ENCODE measurements at places on chromosomes 12 and 14.

GRCh38 chr14:89136587-89136986 is 280.4 kb downstream of the FOXN3 start:
- no peak for DNase-seq

DNA sequence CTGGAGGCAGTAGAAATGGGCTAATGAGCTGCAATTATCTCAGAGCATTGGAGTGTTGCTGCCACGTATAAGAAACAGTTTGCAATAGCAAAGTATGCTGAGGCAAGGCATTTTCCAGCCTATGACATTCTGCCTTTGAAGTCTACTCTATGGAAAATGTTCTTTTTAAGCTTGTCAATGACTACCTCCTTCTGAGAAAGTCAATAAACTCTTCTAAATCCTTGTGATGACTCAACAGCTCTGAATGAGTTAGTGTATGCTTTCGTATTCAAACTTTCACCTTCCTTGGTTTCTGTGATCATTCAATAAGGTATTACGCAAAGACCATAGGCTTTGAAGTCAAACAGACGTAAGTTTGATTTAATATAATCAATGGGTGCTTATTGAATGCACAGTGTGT is 111.2 kb downstream of the CAPZA3 start:
- no peak for DNase-seq

- DNase-seq, result no peak
Observed at GRCh38 chr12:20807192-20808080, 3.1 kb upstream of the SLCO1B3 start.

DNA sequence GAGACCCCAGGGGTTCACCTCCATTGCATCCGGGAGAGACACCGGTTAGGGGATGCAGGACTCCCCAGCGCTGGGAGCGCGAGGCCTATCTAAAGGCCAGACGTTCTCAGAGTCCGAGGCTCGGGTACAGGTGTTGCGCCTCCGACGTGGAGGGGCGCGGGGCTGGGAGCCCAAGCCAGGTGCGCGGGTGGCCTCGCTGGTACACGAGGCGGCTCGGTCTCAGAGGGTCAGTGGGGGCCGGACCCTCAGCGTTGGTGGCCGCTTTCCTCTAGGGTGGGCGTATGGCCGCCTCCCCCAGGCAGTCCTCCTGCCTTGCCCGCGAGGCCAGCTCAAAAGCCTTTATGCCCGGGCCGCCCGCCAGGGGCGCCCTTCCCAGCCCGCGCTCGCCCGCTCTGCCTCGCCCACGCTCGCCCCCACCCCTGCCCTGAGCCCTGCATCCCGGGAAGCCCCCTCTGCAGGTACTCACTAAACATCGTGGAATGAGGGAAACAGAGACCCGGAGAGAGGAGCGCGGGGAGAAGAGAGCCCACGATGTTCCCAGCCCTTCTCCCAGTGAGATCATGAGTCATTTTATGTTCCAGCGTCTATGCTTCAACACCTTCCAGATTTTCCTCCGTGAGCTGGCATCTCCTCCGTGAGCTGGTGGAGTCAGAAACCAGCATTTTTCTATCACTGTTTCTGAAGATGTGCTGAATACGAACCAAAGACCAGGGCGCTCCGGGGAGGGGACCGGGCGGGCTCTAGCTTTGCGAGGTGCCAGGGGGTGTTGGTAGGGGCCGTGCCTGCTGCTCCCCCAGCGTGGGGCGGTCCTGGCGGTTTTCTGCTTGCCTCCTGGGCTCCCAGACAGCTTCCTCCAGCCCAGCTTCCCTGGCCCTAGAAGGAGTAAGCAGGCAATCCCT is 73.8 kb downstream of the DIO3 start:
- no peak for DNase-seq

GRCh38 chr14:83260751-83261150 is 1727.1 kb upstream of the SEL1L start:
- no peak for DNase-seq

DNA sequence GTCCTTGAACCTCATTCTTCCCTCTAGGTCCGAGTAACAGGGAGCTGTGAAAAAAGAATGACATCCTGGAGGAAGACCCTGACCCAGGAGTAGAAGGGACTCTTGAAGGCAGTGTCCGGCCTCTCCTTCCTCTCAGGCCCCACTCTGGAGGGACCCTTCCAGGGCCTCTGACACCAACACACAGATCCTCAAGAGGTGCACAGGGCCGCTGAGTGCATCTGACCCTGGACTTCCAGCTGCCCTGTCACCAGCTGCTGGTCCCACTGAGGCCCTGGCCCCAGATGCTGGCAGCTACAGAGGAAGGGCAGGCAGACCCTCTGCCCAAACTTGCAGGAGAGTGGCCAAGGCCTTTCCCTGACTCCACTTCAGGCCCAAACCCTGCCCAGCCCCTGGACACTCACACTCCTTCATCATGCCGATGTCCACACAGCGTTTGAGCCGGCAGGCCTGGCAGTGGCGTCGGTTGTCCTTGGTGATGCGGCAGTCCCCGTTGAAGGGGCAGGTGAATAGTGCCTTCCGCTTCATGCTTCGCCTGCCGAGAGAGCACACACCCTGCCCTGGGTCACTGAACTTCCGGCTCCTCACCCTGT is 40.1 kb downstream of the VDR start:
- DNase-seq, result no peak

DNA sequence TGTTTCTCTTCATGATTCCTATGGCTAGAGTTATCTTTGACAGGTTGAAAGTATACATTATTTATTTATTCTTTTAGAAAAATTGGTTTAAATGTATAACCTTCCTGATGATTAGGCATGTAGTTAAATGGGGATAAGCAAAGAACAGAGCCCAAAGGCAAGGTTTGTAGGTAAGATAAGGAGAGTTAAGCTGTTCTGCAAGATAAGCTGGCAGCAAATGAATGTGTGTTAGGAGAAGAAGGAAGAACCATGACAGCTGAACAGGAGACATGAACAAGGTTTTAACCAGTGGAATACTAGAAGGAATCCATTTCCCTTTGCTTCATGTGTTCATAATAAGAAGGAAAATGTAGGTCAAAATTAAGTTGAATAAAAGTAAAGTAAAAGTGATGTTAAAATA is 1330.1 kb upstream of the USP15 start:
- no peak for DNase-seq

GRCh38 chr12:31321186-31321896 is 4.6 kb downstream of the SINHCAF start:
- no peak for DNase-seq

GRCh38 chr12:23887055-23887835 is 62.2 kb downstream of the SOX5 start:
- DNase-seq, result no peak

DNA sequence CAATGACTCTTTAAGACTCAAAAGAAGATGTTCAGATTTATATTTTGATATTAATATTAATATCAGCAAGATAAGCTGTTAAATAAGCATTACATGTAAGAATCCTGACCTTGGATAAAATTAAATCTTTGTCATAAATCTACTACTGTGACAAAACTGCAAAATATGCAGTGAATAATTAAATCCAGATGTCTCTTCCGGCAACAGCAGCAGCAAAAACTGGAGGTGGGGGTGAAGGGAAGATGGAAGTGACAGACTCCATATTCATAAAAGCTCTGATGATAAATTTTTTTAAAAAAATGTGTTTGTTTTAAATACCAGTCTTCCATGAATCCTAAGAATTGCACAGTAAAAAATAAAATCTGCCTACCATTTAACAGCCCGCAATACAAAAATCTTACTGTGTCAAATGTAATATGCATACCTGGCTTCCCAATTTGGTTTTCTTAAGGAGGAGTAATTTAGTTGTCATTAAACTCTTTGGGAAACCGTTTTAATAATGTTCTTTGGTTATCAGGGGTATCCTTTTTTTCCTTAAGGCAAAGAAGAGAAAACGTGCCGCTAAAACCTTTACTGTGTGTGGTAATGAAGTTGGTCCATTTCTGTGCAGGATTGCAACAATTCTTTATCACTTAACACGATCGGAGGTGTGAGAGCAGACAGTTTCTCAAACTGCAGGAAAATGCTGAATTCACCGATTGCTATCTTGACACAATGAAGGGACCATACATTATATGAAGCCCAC is 478.2 kb downstream of the DIO2 start:
- DNase-seq, result no peak

GRCh38 chr12:104276273-104277131 is 27.0 kb upstream of the EID3 start:
- DNase-seq, result no peak

DNA sequence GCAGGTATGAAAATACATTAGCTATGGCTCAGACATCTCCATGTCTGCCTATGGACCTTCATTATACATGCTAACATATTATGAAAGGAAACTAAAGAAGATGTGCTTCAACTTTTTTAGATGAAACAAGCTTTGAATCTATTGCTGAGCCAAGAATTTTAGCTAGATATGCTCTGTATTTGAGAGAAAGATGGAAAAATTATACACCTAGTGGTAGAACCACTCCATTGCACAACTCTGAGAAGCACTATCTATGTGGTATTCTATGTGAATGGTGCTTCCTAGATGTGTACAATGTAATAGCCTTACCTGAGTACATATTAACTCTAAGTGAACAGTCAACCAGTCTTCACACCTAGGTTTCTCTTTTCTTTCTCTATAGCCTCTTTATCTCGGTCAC is 17.3 kb downstream of the EPYC start:
- DNase-seq, result no peak

DNA sequence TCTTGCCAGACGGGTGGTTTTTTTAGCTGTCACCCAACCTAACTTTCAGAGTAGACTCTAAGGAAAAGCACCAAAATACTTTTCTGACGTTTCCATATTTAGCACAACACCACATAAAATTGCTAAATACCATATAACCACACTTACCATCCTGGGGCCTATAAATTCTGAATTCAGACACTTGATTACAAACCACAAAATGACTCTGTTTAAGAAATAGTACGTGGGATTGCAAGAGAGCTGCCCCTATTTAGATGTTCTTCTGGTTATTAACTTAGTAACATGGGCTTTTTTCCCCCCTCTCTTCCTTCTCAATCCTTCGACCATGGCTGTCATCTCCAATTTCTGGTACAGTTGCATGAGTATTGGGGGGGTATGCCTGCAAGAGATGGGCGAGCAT is 287.7 kb downstream of the BMP4 start:
- DNase-seq, result no peak

GRCh38 chr14:97106609-97107008 is 309.4 kb downstream of the VRK1 start:
- no peak for DNase-seq

- no peak for DNase-seq
Observed at GRCh38 chr14:93535537-93535936, 104.8 kb downstream of the UNC79 start.

GRCh38 chr12:5200278-5201087 is 156.8 kb downstream of the KCNA5 start:
- peak; percentile 60 for DNase-seq

GRCh38 chr12:128259556-128260070 is 7.4 kb upstream of the TMEM132C start:
- no peak for DNase-seq

GRCh38 chr12:75685617-75686225 is 174.3 kb upstream of the KRR1 start:
- no peak for DNase-seq

DNA sequence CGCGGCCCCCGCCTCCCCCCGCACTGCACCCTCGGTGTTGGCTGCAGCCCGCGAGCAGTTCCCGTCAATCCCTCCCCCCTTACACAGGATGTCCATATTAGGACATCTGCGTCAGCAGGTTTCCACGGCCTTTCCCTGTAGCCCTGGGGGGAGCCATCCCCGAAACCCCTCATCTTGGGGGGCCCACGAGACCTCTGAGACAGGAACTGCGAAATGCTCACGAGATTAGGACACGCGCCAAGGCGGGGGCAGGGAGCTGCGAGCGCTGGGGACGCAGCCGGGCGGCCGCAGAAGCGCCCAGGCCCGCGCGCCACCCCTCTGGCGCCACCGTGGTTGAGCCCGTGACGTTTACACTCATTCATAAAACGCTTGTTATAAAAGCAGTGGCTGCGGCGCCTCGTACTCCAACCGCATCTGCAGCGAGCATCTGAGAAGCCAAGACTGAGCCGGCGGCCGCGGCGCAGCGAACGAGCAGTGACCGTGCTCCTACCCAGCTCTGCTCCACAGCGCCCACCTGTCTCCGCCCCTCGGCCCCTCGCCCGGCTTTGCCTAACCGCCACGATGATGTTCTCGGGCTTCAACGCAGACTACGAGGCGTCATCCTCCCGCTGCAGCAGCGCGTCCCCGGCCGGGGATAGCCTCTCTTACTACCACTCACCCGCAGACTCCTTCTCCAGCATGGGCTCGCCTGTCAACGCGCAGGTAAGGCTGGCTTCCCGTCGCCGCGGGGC is at the start of gene FOS:
FOS (plus strand) TSS at position 407 of the 731 bp plus-strand sequence; CDS start at position 562, 155 bp downstream.
- peak; percentile 96 for DNase-seq

DNA sequence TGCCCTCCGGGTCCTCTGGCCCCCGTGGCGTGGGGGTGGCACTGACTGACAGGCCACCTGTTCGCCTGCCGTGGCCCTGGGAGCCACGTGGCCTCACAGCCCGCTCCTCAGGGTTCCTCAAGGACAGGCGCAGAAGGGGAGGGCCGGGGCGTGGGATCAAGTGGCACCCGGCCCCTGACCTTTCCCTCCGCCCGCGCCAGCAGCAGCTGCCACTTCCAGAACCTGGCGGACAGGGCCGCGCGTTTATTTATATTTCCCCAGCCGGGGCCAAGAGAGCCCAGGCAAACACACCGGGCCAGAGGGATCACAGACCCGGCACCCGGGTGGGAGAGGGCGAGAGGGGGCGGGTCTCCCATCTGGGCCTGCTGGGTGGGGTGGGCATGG is 92.6 kb downstream of the RFLNA start:
- DNase-seq, result no peak

- DNase-seq, result no peak
Observed at GRCh38 chr14:39033371-39033770, 69.7 kb downstream of the SEC23A start.

GRCh38 chr12:18895946-18896345 is 158.0 kb downstream of the CAPZA3 start:
- DNase-seq, result no peak

- peak; percentile 88 for DNase-seq
Observed at GRCh38 chr14:70027785-70028428, 148.7 kb downstream of the SMOC1 start.

GRCh38 chr14:55446127-55446736 is 5.8 kb upstream of the TBPL2 start:
- peak; percentile 71 for DNase-seq

DNA sequence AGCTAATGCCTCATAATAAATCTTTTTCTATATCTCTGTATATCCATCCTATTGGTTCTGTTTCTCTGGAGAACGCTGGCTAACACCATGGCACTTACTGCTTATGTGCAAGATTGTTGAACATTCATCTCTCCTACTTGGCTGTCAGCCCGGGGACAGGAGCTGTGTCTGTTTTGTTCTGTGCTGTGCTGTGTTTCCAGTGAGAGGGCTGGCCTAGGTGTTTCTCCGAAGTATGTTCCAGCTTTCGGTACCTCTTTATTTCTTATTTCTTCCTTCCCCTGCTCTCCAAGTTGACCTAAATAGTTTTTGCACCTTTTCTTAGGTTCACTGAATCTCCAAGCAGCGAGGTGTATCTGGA is 18.8 kb upstream of the NR4A1 start:
- no peak for DNase-seq

DNA sequence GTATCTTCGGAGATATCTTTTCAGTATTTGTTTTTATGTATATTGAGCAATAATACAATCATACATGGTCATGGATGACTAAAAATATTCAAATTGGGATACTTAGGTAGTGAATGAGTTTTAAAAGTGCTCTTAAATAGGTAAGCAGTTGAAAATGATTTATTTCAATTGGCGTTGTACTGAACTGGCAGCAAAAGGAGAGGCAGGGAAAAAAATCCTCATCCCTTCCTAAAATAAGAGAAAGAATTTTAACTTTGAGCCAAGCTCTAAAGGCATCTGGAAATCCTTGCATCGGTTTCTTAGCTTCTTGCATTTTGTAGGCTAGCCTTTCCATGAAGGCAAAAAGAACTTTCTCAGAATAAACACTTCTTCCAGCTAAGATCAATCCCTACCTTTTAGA is 125.2 kb downstream of the MGST1 start:
- no peak for DNase-seq
